ENCODE measurements at places on chromosomes 6 and 20.
A peak's percentile ranks its signal among the peaks of the same experiment; 100 is the strongest.

GRCh38 chr6:112029045-112029822, 24.7 kb upstream of the CCN6 start:
- peak; percentile 78 for DNase-seq

- DNase-seq, result no peak
Measured at GRCh38 chr6:35068206-35068605, 72.9 kb downstream of the TCP11 start.

DNA sequence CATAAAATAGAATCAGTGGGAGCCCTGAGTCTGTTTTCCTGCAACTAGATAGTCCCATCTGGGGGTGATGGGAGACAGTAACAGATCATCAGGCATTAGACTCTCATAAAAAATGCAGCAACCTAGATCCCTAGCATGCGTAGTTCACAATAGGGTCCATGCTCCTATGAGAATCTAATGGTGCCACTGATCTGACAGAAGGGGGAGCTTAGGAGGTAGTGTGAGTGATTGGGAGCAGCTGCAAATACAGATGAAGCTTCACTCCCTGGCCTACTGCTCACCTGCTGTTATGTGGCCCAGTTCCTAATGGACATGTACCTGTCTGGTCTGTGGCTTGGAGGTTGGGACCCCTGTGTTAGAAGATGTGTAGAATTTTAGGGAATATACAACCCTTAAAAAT, 904.5 kb upstream of the EPHA7 start:
- no peak for DNase-seq

- no peak for DNase-seq
Measured at GRCh38 chr20:40673442-40673841, 15.6 kb downstream of the MAFB start.

DNA sequence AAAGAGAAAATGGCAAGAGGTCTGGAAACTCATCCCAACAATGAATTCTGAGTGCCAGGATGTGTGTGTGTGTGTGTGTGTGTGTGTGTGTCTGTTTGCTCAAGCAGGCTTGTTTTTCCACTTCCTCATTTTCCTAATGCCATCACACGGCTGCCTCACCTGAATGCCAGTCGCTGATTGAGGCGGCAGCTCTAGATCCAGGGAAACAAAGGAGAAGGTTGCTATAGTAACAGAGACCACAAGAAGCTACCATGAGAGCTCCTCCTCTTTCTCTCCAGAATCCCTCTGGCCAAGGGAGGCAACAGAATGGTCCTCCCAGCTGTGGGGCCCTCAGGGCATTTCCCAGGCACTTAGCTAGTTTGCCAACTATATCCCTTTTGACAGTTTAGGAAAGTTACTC, 241.1 kb upstream of the TSHZ2 start:
- DNase-seq, result no peak

DNA sequence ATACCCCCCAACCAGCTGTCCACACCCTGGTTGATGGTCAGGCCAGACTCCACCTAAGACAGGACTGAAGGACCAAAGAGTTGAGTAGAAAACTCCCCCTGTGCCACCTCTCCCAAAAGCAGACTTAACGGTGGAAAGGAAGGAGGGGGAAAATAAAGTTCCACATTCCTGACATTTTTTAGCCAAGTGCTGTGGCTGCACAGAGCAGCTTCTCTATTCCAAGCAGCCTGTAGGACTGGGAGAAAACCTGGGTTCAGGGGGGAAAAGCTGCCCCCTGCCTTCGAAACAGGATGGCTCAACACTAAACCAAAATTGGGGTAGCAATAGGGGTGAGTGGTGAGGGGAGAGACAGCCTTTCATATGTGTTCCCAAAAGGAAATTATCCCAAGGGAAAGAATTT, 3.6 kb downstream of the TRAM2 start:
- no peak for DNase-seq

GRCh38 chr6:144582939-144583613, 297.9 kb downstream of the UTRN start:
- DNase-seq, result peak; percentile 42

- DNase-seq, result no peak
Measured at GRCh38 chr20:32263398-32263954, 14.0 kb upstream of the KIF3B start.

- DNase-seq, result no peak
Measured at GRCh38 chr20:5714261-5715041, 35.8 kb upstream of the SHLD1 start.

- no peak for DNase-seq
Measured at GRCh38 chr20:32496811-32497533, 88.2 kb downstream of the NOL4L start.

DNA sequence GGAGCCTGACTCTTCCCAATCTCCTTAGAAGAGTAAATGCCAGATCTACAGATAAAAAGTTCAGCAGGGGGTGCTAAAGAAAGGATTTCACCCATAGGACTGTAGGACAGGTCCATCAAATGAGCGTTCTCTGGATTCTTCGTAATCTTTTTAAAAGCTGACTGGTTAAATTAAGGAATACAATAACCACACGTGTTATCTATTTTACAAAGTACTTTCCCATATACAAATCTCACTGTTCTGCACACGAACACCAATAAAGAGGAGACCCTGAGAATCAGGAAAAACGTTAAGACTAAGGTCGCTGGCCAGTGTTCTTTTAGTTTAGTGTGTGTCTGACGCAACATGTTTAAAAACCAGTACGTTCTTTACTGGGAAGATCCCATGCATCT, 542 bp downstream of the TUBE1 start:
- DNase-seq, result peak; percentile 67

GRCh38 chr6:169034516-169035167, 219.0 kb downstream of the THBS2 start:
- peak; percentile 79 for DNase-seq

DNA sequence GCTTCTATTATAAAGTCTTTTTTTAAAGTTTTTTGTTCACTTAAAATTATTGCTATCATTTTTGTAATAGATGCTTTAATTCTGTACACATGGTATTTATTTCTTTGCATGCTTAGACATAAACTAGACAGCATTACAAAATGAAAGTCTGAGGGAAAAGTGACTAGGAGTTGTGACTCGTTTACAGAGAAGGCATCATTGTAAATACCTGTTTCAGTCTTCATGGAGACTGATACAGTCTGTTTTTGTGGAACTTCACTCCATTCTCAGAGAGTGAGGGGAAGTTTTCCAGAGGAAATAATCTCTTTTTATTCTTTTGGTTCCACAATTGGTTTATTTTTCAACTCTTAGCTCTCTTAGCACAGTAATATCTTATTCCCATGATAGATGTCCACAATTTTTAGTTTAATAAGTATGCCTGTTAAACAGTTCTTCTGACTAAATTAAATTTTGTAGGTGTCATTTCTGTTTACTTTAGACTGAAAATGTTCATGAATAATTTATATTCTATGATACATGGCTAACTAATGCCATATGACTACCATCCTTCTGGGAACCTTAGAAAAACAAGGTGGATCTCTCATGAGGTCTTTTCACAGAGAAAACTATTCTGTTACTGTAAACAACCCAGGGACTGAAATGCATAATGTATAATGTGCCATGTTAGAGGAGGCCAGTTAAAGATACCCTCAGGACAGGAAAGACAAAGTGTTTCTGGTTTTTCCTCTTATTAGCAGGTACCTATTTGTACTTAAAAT, 69.2 kb downstream of the MYO6 start:
- peak; percentile 33 for DNase-seq

- no peak for DNase-seq
Measured at GRCh38 chr6:40328986-40329545, 258.1 kb downstream of the LRFN2 start.

DNA sequence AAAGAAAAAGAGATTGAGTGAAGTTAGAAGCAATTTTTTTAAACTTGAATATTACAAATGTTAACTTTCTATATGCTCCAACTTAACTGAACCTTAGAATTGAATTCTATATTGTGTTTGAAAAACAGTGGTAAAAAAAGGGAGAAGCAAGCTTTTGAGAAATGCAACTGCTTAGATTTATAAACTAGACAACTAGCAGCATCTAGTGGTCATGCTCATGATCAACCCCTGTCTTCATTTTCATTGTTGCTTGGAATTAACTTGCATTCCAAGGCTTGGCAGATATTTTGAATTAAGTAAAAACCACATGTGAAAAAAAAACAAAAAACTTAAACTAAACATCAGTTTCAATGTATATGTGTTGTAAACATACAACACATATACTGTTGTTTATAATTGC, 113.1 kb downstream of the C6orf58 start:
- DNase-seq, result peak; percentile 43

- DNase-seq, result no peak
Measured at GRCh38 chr6:5180636-5181035, 80.1 kb downstream of the LYRM4 start.

GRCh38 chr6:112575309-112575834, 228.2 kb downstream of the RFPL4B start:
- DNase-seq, result no peak

- no peak for DNase-seq
Measured at GRCh38 chr6:138400326-138400725, 3.7 kb upstream of the HEBP2 start.

DNA sequence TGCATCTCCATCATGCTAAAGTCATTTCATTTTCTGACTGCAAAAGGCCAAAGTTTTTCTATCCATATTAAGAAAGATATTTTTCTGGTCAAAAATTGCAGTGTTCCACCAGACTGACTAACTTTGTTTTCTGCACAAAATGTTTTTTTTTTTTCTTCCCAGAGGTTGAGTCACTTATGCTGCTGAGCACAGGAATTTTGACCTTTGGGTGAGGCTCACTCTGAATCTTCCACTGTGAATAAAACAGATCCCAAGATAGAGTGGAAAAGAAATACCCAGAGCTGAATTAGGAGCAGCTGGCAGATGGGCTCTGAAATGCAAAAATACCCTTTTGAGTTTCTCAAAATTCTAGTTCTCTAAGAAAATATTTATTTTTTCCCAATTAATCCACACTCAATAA, 996.8 kb downstream of the KIF16B start:
- peak; percentile 17 for DNase-seq

GRCh38 chr20:35006009-35006408, 50.3 kb downstream of the MYH7B start:
- DNase-seq, result no peak

GRCh38 chr6:65610746-65611145, 96.3 kb downstream of the EYS start:
- no peak for DNase-seq

- DNase-seq, result peak; percentile 54
Measured at GRCh38 chr6:4776493-4777393, 539 bp downstream of the CDYL start.

GRCh38 chr20:51692806-51693400, 75.3 kb downstream of the ATP9A start:
- no peak for DNase-seq

GRCh38 chr6:131982740-131983259, 31.6 kb upstream of the CCN2 start:
- peak; percentile 87 for DNase-seq

- peak; percentile 64 for DNase-seq
Measured at GRCh38 chr6:132161283-132161682, 210.1 kb upstream of the CCN2 start.

- DNase-seq, result no peak
Measured at GRCh38 chr6:166752097-166752496, 125.0 kb upstream of the RPS6KA2 start.

GRCh38 chr6:149329529-149329928, 12.0 kb downstream of the TAB2 start:
- no peak for DNase-seq

DNA sequence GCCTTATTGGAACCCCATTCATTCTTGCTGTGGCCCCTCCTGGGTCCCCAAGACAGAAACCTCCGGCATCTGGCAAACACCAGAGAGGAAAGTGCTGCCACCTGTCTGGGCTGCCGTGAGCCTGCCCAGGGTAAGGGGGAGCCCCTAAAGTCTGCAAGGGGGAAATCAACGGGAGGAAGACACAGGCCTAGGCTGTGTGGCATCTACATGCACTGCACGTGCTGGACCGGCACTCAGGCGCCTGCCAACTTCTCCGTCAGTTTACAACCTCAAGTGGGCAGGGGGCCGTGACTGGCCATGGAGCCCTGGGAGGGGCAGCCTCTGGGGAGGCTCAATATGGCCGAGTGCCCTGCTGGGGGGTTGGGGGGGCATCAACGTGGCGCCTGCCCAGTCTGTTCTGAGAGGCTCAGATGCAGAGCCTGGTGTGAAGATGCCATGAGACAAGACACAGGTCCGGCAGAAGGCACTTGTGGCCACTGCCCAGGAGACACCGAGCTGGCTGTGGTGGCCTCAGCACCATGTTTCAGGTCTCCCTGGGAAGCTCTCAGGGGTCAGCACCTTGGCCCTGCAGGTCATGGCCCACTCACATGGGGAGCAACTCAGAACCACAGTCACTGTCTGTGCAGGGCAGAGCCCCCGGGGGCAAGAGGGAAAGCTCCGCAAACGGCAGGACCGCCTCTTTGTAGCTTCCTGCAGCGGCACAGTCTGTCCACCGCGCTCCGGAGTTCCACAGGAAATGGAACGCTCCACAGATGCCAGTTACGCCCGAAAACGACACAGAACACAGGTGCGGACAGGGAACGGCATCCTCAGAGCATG, 8.4 kb downstream of the UCKL1 start:
- DNase-seq, result no peak

GRCh38 chr6:107374264-107374663, 85.1 kb downstream of the PDSS2 start:
- DNase-seq, result no peak

GRCh38 chr20:17542481-17542880, 11.3 kb upstream of the BFSP1 start:
- DNase-seq, result no peak

DNA sequence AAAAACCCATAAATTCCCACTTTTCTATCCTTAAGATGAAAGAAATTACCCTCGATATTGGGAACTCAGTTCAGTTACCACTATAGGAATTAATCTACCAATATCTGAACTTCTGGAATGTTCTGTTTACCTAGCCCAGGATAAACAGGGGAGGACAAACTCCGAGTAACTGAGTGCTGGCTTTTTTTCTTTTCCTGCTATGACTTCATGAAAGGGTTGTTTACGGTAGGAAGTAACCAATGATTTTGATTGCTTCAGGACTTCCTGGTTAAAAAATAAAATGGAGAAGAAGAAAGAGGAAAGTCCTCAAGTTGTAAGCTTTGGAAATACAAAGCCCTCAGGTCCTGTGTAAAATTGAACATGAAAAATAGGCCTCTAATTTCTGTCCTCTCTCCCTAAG, 167.7 kb downstream of the ZNF217 start:
- no peak for DNase-seq

DNA sequence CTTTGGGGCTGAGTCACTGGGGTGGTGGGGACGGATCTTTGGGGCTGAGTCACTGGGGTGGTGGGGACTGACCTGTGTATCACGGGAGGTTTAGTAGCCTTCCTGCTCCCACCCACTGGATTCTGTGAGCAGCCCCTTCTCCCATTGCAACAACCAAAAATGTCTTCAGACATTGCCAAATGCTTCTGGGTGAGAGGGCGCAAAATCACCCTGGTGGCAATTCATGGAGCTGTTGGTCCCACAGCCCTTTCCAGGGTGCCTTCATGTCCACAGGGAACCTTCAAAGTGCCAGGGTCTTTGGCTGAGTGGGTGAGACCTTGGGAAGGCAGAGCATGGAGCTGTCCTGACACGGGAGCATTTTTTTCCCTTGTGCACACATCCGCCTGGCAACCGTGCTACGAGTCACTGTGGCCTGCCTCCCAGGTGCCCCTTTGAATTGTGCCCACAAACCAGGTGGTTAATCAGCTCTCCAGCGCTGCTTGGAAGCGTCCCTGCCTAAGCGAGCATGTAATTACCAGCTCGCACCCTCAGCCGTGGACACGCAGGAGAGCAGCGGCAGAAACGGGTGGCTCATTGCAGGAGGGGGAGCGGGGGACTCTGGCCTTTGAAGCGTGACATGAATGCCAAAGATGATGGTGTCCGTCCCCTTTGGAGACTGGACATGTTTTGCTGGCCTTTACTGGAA, 27.4 kb upstream of the APCDD1L start:
- peak; percentile 63 for DNase-seq

- DNase-seq, result peak; percentile 47
Measured at GRCh38 chr6:41367700-41368099, 32.3 kb downstream of the NCR2 start.
